ENCODE measurements at places on chromosomes 2 and 18.

DNA sequence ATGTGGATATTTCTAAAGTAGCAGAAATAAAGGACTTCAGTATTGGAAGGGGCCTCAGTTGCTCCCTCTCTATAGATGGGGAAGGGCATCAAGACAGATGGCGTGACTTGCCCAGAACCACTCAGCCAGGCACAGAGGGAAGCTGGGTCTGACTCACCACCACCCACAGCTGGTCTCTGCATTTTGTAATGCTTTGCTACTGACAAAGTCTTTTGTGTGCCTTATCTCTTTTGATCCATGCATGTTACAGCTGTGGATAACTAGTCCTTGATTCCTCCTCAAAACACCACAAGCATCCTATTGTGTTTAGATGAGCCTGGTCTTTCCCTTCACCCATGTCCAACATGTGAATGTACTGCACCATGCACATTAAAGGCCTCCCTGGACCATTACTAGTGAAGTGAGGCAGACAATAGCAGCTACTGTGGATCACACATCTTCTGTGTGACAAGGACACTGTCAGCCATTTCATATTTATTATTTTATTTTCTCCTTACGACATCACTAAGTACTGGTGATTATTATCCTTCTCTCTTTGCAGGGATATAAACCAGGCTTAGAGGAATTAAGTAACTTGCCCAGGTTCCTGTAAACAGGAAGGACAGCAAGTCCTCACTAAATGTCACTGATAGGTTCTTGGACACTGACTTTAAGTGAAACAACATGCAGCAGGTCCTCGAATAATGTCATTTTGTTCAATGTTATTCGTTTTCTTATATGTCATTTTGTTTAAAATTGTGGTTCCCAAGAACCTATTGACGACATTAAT is 29.6 kb upstream of the IL37 start:
- DNase-seq = no peak

- DNase-seq = peak; percentile 28
These were observed 210.9 kb upstream of the PKDCC start for GRCh38 chr2:41836948-41837347.

- DNase-seq = no peak
These were observed 320.7 kb downstream of the MTX2 start for GRCh38 chr2:176589825-176590440.

GRCh38 chr2:99112617-99113016 is 28.9 kb upstream of the C2orf15 start:
- no peak for DNase-seq

DNA sequence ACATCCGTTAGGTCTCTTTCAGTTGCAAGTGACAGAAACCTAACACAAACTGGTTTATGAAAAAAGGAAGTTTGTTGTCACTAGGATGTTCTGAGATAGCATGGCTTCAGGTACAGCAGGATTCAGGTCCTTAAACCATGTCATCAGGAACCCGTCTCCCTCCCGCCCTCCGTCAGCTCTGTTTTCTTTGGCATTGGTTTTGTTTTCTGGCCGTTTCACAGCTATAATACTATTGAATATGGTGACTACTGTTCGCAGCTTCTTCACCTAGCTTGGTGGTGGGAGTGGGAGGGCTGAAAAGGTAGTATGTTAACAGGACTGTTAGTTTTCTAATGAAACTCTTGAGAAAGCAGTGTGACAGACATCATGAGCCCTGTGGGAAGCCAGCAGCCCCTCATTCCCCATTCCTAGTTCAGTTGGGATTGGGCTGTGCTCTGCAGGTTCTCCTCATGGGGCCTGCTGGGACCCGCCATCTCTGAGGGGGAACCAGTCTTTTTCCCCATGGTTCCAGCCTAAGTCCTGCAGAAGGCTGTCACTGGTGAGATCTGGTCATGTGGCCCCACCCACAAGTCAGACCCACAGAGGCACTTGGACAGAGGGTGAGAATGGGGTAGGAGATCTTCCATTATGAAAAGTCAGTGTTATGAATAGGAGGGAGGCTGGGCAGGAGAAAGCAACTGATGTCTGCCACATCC is 12.1 kb downstream of the PTMA start:
- no peak for DNase-seq

- DNase-seq = no peak
These were observed 22.2 kb downstream of the KCNG2 start for GRCh38 chr18:79819968-79820351.

GRCh38 chr2:101120124-101120996 is 30.8 kb downstream of the TBC1D8 start:
- no peak for DNase-seq

DNA sequence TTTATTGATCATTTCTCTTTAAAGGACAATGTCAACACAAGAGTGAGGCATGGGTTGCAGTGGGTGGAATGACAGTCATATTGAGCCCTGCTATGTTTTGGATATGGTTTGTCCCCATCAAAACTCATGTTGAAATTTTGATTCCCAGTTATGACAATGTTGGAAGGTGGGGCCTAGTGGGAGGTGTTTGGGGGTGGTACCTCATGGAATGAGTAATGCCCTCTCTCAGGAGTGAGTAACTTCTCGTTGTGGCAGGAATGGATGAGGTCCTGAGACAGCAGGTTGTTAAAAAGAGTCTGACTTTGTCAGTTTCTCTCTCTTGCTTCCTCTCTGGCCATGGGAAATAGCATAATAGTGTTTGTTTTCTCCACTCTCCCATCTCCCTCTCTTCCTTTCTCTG is 345.3 kb downstream of the DCC start:
- DNase-seq = no peak

GRCh38 chr2:218345491-218346236 is 11.0 kb upstream of the CATIP start:
- DNase-seq = no peak

- no peak for DNase-seq
These were observed 74.4 kb upstream of the MYCN start for GRCh38 chr2:15865923-15866322.

- DNase-seq = no peak
These were observed 32.3 kb upstream of the PMAIP1 start for GRCh38 chr18:59867337-59868104.

- DNase-seq = no peak
These were observed 1.7 kb downstream of the FZD7 start for GRCh38 chr2:202035089-202035940.

DNA sequence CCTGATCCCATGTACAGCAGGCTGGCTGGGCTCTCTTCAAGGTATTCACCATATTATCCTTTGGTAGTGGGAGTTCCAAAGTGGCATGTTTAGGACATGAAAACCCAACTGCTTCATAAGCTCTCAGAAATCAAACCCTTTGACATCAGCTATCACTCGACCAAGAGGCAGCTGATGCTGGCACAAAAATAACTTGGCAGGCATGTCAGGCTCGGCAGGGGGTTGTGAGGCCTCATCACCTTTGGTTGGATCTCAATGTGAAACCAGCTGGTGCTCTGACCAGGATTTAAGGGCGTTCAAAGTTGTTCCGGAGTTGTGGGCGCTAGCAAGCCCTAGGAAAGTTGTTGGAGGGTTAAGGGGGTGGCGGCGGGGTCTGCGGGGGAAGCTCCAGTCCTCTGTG is 171.9 kb downstream of the FHOD3 start:
- no peak for DNase-seq

DNA sequence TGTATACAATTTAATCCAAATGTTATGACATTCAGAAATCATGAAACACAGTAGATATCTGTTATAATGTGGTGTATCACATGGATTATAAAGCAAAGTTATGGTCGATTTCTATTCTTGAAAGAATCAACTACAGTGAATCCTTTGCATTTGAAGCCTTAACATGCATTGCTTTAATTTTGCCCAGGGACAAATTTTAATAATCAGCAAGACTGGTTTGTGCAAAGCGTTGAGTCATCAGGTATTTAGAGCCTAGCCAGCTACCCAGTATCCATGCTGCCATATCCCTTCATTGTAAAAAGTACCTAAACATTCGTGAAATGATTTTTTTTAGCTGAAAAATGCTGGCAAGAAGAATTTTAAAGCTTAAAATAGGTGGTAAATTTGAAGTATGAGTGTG is 8.9 kb upstream of the SPDYA start:
- DNase-seq = no peak

DNA sequence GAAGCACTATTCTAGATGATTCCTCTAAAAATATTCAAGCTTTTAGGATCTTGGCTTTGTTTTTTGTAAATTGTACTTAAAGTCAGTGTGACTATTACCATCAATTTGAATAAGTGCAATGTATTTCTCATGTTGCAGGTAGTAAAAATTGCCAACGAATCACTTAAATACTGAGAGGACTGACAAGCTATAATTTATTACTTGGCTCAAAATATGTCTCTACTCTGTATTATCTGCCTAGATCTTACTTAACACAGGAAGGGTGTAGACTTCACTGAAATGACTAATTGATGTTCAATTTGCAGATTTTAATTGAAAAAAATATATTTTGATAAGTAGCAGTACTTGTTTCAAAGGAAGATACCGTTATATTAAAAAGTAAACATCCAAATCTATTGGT is 202.3 kb downstream of the SLC8A1 start:
- no peak for DNase-seq

DNA sequence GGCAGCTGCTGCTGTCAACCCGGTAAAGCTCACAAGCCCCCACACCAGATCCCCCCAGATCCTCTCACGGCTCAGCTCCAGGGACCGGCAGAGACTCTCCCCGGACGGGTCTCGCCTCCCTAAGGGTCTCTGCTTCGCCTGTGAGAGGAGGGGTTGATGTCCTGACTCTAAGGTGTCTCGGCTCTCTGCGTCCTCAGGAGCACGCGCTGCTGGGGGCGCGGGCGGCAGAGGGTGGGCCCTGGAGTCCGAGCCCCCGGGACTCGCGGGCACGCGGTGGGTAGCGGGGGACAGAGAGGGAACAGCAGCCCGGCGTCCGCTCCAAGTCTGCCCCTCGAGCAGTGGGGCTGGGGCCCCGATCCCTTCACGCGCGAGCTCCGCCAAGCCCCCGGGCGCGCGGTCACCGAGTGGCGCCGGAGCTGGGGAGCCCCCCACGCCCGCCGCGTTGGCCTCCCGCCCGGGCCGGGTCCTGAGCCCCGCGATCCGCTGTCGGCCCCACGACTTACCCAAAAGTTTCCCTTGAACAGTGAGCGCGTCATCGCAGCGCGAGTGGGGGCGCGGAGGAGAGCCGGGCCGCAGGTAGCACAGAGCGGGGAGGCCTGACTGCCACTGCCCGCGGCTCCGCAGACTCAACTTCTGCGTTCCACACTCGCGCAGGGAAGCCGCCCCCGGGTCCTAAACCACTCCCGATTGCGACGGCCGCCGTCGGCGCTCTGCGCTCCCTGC is at the start of gene PSTPIP2:
Gene PSTPIP2, minus strand, starts transcription at position 608 of the 723 bp plus-strand sequence. Its CDS starts 72 bp downstream, at position 536.
- DNase-seq = no peak

- DNase-seq = no peak
These were observed 53.0 kb downstream of the EIPR1 start for GRCh38 chr2:3324404-3325281.

- no peak for DNase-seq
These were observed 221.5 kb upstream of the NCKAP5 start for GRCh38 chr2:133789743-133790142.

GRCh38 chr2:103739186-103739585 is 977.4 kb downstream of the TMEM182 start:
- no peak for DNase-seq

DNA sequence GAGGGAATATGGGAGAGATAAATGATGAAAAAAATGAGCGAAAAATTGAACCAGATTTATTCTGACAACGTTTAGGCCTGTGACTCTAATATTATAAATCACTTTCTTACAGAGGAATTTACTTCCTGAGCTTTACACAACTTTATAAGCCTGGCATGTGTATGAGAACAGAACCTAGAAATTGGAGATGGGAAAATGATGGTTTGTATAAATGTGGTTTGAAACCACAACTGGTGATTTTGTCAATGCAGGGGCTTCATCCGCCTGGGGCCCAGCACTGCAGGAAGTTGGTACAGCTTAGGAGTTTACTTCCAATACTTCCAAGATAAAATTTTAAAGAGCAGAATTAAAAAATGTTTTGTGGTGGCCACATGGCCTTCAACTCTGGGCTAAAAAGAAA is 82.3 kb downstream of the VAPA start:
- DNase-seq = no peak

DNA sequence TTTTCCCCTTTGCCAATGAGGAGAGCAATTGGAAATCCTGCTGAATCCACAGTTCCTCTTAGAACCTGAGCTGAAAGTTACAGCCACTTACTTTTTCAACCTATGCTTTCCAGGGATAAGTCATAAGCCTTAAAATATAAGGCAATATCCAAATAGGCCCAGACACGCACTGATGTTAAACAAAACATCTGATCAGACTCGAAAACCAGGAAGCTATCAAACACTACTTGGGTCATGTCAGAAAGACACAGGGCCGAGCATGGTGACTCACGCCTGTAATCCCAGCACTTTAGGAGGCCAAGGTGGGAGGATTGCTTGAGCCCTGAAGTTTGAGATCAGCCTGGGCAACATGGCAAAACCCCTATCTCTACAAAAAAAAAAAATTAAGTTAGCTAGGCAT is 192.1 kb downstream of the SP3 start:
- no peak for DNase-seq

DNA sequence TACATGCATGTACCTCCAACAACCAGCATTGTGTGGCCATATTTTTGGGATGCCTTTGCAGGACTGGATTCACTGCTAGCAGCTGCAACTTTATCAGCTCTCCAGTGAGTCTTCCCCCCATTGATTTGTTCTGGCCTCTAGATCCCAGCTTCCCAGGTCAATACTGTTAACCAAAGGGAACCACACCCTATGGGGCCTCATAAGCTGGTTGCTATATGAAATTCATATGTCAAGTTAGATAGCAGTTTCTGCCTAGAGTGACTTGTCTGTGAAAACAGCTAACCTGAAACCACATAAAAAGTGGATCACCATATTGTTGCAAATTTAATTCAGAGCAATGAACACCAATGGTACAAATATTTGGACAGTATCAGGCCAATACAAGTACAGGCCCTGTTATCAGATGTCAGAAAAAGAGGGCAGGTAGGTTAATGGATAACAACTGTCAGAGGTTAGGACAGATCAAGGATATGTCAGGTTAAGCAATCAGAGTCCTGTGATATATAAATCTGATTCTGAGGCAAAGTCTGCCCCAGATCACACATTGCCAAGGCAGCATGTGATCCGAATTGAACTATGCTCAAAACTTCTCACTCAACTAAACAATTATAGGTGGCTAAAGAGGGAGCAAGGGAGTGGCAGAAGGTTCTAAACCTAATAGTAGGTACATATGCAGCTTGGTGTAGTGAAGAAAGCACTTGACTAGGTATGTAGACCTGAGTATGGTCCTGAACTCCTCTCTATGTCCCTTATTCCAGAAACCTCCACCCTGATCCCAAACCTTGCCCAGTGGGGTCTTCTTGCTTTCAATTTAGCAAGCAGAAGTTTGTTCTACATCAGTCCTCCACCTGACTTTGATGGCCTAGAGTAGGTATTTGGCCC is 310.2 kb upstream of the STON1 start:
- DNase-seq = no peak

GRCh38 chr18:56728741-56729140 is 77.6 kb downstream of the WDR7 start:
- DNase-seq = no peak
